Posterior vena cava (tissue), 2 donors: ENCODE measurements at places on chromosomes 7 and 10. TPM values are rescaled to one million over a fixed set of nuclear protein-coding genes. Genes with fewer than 3 reads are reported as not detected.

KIF11 gene
- 1.1 TPM for total RNA-seq

FAM25A gene
- not detected for total RNA-seq

EPHB6 gene
- total RNA-seq, result 33.5 TPM

HTRA1 gene
- total RNA-seq, result 152 TPM

HTR7 gene
- total RNA-seq, result 0.83 TPM

DDC gene
- not detected for total RNA-seq

NKX1-2 gene
- not detected for total RNA-seq

OPALIN gene
- not detected for total RNA-seq

DNA sequence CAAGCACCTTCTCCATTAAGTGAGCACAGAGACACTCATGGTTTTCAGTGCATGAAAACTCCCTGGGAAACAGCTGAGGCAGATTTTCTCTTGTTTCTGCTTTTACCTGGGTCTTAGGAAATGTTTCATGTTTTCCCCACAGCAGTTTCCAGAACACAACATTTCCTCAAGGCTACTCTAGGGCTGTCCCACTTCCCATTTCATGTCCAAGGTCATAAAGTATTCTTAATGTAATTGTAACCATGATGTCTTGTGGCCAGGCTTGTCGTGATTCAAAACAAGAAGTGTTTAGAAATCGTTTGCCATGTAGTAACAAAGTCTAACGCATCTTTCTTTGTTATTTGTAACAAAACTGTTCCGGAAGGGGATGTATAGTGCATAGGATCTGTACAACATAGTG is 83.8 kb upstream of the NRP1 start:
- no peak for DNase-seq

- DNase-seq, result no peak
These were observed 81.6 kb upstream of the MSRB2 start for GRCh38 chr10:23013581-23014335.

DNA sequence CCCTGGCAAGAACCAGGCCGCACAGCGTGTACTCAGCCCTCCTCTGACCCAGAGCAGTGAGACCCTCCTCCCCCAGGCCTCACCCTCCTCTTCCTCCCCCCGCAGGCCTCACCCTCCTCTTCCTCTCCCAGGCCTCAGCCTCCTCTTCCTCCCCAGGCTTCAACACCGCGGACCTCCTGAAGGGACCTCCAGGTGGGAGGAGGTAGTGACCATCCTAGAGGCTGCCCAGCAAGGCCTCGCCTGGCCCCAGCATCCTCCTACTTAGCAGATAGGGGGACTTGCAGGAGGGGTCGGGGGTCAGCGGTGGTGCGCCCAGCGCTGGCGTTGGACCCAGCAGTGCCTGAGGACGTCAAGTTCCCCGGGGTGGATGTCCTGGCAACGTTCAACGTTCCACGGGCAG is 270.8 kb downstream of the ELFN1 start:
- peak; percentile 72 for DNase-seq

- no peak for DNase-seq
These were observed 103.1 kb upstream of the RHOBTB1 start for GRCh38 chr10:61047081-61047480.

DNA sequence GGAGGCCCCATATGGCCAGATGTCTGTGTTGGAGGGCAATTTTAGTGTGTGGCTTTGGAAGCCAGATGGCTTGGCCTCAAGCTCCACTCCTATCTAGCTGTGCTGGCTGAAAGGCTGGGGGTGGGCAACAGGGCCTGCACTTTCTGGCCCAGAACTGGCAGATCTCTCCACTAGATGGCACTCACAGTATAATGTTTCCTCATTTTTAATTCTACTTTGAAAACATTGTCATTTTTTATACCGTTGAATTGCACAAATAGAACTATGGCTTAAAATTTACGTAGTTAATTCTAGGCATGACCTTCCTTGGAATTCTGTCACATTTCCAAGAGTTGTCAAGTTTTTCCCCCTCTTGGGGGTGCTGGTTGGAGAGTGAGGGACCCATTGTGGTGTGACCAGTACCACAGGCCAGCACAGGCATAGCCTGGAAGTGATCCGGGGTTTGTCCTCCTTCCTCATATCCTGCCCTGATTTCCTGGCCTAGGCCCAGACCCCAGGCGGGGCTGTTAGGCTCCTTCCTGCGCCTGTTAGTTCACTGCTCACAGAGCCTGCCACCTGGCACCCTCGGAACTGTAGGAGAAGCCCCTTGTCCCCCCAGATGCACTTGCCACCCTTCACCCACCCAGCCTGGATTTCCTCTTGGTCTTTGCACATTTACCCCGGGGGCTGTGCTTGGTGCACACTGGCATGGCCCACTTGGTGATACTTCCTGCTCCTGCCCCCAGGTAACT is 52.8 kb downstream of the ARHGAP22 start:
- DNase-seq, result no peak

- DNase-seq, result no peak
These were observed 465.6 kb upstream of the LRRN3 start for GRCh38 chr7:110625294-110625693.

DNA sequence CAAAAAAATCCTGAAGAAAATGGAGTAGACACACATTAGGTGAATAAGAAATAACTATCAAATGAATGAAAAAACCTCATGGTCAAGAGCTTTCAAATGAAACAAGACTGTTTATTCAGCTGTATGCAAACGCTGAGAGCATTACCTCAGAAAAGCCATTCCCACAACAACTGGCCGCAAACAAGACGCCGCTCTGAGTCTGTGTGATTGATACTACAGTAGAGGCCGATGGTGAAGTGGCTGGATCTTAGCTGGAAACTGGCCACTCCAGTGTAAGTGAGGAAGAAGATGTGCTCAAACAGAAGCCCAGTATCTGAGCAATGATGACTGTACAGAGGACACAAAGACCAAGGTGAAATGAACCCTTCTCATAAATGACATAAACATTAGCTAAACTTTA is 252.4 kb upstream of the GHITM start:
- no peak for DNase-seq

DNA sequence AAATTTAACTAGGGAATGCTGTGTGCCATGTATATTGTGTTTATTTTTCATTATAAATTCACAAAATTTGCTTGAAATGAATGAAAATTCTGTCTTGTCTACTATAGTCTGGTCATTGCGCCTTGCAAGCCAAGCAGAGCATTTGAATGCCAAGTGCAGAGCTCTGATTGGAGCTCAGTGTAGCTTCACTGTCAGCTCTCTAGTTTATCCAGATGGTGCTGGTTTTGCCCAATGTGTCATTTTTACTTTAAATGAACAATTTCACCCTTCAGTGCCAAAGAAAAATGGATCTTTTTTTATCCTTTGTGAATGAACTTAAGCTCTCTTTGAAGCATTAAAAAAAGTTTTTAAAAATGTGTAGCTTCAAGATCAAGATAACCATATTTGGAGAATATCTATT is 225.6 kb upstream of the CACNA2D1 start:
- DNase-seq, result no peak

DNA sequence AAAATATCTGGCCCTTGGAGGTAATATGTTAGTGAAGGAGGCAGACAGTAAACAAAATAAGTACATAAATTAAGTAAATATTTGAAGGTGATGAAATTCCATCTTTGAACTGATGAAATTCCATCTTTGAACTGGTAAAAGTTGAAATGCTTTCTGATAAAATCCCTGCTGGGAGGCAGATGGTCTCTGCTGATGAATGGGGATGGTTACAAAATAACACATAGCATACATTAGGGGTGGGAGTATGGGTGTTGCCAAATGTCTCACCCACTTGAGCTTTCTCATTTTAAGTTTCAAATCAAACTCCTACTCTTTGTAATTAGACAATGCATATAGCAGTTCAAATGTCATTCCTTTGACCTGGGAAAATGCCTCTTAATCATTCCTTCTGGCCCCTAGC is 77.5 kb upstream of the SORCS3 start:
- no peak for DNase-seq

DNA sequence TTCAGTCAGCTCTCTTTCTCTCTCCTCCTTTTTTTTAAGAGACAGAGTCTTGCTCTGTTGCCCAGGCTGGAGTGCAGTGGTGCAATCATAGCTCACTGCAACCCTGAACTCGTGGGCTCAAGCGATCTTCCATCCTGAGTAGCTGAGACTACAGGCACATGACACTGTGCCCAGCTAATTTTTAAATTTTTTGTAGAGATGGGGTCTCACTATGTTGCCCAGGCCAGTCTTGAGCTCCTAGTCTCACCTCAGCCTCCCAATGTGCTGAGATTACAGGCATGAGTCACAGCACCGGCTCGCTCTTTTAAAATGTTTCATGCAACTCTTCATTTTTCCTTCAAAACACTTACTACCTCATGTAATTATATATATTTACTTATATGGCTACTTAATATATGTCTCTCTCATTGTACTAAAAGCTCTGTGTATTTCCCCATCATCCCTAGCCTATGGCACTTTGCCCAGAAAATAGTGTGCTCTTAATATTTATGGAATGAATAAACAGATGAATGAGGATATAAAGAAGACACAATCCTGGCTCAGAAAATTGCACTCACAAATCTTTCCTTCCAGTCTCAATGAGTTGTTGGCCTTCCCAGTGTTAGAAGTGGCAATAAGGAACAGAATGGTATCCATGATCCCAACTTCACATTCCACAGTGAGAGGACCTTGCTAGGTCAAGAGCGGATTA is 33.9 kb downstream of the EBLN1 start:
- DNase-seq, result no peak

DNA sequence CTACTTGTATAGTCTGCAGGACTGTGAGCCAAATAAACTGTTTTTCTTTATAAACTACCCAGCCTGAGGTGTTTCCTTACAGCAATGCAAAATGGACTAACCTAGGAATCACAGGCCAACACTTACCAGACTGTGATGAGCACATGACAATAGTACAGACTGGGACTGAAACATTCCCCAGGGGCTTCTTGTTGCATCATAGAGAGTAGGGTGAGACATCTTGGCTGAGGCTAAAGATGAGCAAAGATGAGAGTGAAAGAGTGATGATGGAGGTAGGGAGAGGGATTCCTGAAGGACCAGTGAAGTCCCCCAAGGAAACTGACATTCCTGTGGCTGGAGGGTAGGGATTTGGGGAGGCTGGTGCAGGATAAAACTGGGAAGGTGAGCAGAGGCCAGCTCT is 194.4 kb downstream of the TPST1 start:
- no peak for DNase-seq

DNA sequence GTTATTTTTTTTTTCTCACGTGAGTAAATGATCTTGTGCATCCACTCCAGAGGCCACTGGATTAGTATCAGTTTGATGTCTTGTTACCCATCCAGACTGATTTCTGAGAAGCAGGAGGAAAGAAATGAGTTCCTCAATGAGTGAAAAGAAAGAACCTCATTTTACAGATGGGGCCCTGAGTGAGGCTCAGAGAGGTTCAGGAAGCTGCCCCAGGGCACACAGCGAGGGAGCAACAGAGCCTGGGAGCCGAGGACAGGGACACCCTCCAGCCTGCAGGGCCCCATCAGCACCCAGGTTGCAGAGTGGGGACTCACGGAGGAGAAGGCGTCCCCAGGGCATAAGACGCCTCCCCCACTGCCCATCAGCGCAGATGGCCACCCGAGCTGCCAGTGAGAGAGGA is 30.9 kb upstream of the TNRC18 start:
- no peak for DNase-seq

DNA sequence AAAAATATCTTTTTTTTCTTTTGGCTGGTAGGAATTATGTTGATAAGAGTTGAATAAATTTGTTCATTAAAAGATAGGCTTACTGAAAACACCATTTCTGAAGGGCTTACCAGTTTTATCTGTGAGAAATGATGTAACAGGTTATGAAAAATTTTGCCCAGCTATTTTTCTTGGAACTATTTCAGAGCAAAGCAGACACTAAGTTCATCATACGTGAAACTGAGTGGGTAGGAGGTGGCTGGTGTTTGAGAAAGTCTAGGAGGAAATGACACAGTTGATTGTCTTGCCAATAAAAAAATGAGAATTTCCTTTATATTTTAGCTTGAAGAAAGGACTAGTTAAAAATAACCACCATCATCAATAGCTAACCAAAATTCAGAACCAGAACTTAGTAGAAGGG is 6.2 kb upstream of the MRC1 start:
- no peak for DNase-seq

DNA sequence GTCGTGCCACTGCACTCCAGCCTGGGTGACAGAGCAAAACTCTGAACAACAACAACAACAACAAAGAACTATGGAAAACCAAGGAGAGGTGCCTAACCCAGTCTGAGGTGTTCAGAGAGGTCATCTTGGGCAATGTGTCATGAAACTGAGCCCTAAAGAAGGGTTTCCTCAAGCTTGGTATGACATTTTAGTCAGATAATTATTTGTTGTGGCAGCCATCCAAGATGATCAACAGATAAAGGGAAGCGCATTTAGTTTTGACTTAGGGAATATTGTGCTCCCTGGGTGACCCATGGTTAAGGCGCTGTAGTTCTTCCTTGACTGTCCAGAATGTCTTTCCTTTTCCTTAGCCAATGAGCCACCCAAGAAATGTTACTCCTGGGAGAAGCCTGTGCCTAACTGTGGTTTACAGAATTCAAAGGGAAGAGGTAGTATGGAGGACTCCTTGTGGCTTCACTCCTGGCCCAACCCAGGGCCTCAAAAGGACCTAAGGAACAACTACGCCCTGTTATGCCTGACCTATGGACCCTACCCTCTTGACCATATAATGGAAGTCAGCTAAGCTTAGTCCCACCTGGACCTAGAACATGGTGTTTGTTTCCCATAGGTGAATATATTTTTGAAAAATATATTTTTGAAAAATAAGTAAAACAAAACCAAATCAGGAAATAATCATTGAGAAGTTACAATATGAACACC is 42.4 kb downstream of the TPST1 start:
- DNase-seq, result no peak

- DNase-seq, result no peak
These were observed 329.9 kb downstream of the FGFR2 start for GRCh38 chr10:121268363-121268762.

DNA sequence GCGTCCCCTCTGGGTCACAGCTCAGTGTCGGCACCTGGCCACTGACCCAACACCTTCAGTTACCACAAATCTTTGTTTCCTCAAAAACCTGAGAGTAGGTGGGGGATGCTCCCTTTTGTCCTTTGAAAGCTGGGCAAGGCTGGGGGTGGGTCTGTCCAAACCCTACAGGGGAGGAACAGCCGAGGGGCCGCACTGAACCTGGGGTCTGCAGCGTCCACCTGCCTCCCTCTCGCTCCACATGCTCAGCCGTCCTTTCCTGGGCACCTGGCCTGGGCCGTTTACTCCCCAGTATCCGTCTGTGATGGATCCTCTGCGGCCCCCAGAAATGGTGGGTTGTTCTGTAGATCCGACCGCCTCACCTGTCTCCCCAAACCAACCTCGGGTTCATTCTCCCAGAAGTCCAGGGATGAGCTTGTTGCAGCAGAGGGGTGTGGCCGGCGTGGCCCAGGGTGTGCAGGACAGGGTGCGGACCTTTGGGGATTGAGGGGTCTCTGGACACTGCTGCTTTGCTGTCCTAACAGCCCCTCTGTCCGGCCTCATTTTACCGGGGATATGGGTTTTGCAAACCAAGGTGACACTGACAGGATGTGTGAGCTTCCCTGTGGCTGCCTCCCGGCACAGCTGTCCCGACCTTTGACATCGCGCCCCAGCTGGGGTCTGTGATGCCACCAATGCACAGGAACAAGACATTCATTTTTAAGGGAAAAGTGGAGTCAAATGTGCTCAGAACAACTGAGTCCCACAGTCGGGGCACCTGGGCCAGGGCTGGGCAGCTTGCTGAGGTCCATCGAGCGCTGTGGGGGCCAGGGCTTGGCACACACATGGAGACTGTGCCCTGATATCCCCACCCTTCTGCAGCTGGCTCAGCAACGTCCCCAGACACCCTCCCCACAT is 115.9 kb downstream of the VIPR2 start:
- DNase-seq, result no peak
